ENCODE measurements at places on chromosomes 6 and 20.

DNA sequence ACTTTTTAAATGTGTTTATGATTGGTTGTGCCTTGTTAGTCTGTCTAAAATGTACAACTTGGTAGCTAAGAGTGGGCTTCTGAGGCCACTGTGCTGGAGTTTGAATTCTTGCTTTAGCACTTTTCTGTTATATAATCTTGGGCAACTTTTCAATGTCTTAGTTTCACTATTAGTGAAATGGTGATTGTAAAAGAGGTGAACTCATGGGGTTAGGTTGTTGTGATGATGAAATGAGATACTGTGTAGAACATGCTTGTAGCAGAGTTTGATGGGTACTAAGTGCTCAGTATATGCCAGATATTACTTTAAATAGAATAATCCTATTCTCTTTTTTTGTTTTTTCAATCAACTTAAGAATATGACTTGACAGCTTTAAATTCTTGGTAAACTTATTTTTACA lies 624.7 kb downstream of the CD109 start:
- DNase-seq: no peak

GRCh38 chr6:65289491-65289890 lies 417.5 kb downstream of the EYS start:
- no peak for DNase-seq

DNA sequence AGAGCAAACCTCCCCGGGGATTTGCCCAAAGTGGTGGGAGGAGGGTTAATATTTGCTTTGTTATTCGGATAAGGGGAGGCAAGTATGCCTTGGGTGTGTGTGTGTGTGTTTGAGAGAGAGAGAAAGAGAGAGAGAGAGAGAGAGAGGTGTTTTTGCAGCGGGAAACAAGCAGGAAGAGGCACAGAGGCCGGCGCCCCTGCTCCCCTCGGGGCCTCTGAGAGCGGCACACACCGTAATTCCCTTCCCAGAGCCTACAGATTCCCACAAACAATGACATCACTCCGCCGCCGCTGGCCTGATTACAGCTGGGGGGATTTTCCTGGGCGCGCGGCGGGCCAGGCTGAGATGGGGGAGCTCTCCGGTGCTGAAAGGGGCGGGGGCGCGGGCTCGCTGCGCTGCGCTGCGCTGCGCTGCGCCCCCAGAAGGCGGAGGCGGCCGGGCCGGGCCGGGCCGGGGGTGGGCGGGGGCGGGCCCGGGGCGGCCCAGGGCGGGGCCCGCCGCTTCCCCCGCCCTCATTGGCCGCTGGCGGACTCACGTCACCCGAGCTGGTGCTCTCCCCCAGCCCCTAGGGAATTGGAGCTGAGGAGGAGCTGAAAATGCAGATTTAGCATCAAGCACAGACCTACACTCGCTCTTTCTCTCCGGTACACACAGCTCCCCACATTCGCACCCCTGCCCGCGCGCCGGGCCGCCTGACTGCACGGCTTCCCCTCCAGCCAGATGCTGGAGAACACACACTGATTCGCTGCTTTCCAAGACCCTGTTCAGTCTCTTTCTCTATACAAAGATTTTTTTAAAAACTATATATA lies at the start of gene PCSK2:
Gene PCSK2 (plus strand): TSS at position 631 of the 809 bp plus-strand sequence. CDS start 266 bp downstream, outside the sequence.
- DNase-seq: no peak

- DNase-seq: no peak
Observed at GRCh38 chr20:32796981-32797451, 22.7 kb upstream of the MAPRE1 start.

- DNase-seq: no peak
Observed at GRCh38 chr6:12335131-12335527, 45.0 kb downstream of the EDN1 start.

GRCh38 chr20:20412750-20413149 lies 44.8 kb downstream of the INSM1 start:
- no peak for DNase-seq

DNA sequence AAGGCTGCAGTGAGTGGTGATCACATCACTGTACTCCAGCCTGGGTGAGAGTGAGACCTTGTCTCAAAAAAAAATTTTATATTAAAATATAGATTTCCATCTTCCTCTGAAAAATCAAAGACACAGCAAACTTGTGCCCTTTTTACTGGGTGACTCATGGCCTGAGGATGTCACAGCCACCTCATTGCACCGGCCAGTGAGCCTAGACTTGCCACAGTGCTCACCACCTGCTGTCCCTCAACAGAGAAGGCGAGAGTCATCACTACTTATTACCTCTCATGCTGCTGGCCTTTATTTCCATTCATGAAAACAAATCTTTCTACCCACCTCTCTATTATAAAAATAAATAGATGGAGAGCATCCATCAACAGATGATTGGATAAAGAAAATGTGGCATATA lies 295.8 kb downstream of the PREX1 start:
- no peak for DNase-seq

DNA sequence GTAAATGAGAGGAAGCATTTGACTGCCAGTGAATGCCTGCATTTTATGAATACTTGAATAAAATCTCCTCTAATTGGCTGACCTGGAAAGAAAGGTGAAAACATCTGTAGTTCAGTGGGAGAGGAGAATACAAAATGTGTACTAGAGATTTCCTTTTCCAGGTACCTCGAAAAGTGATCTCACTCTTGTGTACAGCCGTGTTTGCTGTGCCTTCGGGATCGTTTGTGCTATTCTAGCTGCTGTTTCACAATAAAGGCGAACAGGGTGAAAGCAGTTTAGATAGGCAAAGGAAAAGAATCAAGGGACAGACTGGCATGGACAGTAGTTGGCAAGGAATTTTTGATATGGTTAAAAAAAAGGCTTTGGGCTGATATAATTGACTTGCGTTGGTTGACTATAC lies 112.3 kb downstream of the ARID1B start:
- DNase-seq: no peak

- no peak for DNase-seq
Observed at GRCh38 chr20:55160996-55161395, 685.6 kb downstream of the DOK5 start.

GRCh38 chr6:153231048-153231646 lies 100.1 kb upstream of the RGS17 start:
- DNase-seq: no peak

DNA sequence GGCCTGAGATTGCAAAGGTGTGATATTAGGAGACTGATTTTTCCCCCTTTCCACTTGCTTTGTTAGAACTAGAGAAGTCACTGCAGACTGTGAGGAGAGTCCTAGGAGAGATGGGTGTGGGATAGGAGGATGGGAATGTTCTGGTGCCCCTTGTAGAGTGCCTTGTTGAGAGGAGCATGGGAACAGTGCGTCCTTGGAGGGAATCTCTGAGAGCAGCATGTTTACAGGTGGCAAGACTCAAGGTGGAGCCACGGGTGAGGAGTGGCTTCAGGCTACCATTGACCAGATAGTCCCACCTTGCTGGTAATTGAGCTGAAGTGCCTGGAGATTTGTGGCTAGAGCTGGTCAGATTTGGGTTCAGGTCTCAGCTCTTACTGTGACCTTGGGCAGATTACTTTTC lies 6.0 kb downstream of the PLCG1 start:
- no peak for DNase-seq

GRCh38 chr20:4170621-4171537 lies 155.5 kb upstream of the RNF24 start:
- DNase-seq: no peak

DNA sequence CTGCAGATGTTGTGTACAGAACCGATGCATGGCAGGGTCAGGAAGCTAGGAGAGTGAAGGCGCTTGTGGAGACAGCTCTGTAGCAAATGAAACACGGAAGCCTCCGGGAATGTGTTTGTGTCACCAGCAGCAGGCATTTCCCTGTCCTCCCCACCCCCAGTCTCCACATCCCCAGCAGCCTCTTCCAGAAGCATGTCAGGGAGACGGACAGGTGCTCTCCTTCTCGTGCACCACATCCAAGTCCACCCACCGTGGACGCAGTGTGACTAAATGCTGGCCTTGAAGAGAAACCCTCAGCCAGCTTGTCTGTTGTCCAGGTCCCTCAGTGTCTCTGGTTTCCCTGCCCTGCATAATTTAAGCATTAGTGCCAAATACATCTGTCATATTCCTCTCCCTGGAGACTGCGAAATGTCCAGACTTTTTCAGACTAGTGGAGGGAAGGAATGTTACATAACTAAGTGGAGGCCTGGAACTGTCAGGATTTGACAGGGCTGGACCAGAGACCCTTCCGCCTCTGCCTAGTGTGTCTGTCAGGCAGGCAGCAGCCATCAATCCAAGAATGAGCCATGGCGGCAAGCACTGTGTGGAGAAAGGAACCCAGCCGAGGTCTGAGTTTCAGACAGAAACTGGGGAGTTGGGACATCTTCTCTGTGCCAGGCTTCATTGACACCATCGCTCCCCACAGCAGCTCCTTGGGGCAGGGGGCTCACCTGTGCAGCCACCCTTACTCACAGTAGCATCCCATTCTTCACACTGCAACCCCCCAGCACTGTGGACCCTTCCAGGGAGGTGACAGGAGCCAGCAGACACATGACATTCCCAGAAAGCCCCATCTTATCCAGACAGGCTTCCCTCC lies 26.6 kb upstream of the PI16 start:
- no peak for DNase-seq

DNA sequence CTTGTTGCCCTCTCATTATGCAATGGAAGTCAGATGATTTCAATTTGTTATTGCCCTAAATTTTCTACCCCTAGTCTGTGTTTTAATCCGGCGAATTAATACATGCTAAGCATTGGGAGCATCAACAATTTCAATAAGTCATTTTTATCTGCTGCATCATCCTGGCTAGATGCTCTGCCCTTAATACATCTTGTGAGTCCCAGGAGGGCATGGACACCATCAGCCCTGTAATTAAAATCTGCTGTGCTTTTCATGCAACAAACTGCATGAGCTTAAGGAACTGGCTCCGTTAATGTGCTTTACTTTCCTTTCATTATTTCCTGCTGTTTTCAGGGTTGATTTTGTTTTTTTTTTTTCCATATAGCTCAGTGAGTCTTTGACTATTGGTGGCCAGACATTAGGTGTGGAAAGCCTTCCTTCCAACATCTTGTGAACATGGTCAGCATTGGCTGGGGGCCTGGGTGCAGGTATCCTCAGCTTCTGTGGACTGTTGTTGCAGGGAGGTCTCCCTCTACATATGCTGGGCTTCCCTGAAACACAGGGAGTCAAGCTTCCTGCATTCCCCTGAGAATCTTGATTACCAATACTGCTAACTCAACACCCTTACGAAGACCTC lies 8.5 kb upstream of the PBOV1 start:
- DNase-seq: no peak

DNA sequence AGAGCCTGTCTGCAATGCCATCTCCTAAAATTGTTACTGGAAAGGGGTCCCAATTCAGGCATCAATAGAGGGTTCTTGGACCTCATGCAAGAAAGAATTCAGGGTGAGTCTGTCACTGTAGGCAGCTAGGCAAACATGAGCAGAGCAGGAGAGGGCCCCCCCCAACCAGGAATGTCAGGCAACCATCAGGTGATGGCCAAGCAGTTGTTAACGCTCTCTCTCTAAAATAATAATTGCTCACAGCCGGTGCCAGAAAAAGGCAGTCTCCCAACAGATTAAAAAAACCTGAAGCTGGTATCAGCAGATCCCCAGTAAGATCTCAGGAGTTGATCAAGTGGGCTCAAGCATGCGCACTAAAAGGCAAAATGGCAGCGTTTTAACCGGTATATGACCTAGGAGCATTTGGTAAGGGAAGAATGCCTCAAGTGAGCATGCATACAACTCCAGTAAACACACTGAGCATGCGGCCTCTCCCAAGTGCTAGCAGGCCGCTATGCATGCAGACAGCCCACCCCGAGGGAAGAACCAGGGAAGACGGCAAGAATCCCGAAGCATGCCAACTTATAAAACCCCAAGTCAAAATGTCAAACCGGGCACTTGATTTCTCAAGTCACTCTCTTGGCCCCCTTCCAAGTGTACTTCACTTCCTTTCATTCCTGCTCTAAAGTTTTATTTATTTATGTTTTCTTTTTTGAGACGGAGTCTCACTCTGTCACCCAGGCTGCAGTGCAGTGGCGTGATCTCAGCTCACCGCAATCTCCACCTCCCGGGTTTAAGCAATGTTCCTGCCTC lies 44.0 kb upstream of the RNGTT start:
- DNase-seq: no peak

- DNase-seq: no peak
Observed at GRCh38 chr6:107648983-107649382, 159.1 kb downstream of the SOBP start.

GRCh38 chr6:159075506-159076228 lies 30.9 kb upstream of the TAGAP start:
- no peak for DNase-seq

GRCh38 chr6:6881438-6882225 lies 226.1 kb upstream of the RREB1 start:
- no peak for DNase-seq

GRCh38 chr20:47704746-47705496 lies 80.4 kb downstream of the SULF2 start:
- no peak for DNase-seq

DNA sequence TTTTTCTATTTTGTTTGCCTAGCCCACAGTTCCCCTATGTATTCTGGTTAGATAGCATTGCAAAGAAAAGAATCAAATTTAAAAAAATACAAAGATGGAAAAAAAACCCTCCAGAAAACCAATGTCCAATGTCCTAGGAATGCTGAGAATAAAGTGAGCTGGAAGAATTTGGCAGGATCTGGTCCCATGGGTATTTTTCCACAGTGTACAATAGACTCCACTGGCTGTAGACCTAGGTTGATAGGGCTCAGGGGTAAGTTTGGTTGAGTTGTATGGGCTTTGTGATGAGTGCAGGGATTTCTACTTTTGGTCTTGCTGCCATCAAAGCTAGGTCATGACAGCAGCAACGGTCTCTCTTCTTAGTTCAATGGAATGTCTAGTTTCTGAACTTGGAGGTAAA lies 41.5 kb downstream of the SLC22A2 start:
- DNase-seq: no peak

GRCh38 chr6:68333442-68333841 lies 301.6 kb upstream of the ADGRB3 start:
- no peak for DNase-seq

GRCh38 chr6:133392641-133393040 lies 151.5 kb downstream of the EYA4 start:
- no peak for DNase-seq

DNA sequence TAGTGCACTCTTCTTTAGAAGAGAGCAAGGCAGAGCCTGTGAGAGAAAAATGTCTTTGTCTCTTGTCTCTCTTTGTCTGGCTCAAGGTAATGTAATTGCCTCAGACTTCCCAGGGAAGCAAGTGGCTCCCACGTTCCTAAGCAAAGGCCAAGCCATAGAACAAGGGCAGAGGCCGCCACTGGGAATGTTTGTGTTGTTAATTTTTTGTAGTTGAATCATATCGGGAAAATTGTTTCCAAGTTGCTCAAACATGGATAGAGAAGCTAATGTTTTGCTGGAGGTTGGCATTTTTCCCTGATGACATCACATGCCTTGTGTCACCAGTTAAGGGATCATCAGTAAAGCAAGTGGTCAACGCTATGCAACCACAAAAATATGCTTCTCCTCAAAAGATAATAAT lies 211.5 kb upstream of the FOXA2 start:
- DNase-seq: no peak

Data from activated naive CD8-positive, alpha-beta T cell treated with anti-CD3 and anti-CD28 coated beads, Interleukin-2, amount 50 U/mL, for 16 hours (primary cell).